Stimulated activated CD4-positive, alpha-beta T cell treated with anti-CD3 and anti-CD28 coated beads, Interleukin-1b, Interleukin-23, amount 100 ng/mL, for 4 hours (primary cell): ENCODE measurements at places on chromosomes 6 and 20.

GRCh38 chr6:41122373-41122772, 31.8 kb downstream of the TREML1 start:
- no peak for DNase-seq

DNA sequence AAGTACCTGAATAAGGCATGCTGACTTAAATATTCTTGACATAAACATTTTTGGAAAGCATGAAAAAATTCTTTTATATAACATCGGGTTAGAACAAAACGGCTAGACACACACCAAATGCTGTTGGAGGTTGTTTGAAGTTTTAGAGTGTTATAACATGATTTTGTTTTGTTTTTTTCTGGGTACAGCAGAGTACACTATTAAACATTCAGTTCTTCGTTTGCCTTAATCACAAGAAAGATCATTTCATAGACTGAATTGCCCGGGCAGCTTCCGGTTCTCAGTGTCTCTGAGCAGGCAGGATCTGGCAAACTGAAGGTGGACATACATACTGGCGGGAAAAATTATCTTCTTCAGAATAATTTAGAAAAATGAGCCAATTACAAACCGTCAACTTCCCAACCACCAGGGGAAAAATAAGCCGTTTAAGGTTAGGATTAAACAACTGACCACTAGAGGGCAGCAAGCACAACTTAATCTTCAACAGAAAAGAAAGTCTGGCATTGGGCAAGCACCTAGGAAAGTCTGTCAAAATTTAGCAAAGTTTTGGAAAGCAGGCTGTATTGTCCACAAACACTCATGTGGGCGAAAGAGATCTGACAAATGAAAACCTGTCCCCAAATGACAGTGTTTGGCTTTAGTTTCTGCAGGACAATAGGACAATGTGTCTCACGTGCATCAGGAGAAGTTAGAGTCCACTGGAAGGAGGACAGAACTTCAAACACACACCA, 15.0 kb downstream of the ZNF217 start:
- peak; percentile 72 for DNase-seq

- no peak for DNase-seq
These were observed 41.2 kb downstream of the BMP7 start for GRCh38 chr20:57225197-57225733.

GRCh38 chr6:90645634-90646033, 58.8 kb upstream of the MAP3K7 start:
- no peak for DNase-seq

DNA sequence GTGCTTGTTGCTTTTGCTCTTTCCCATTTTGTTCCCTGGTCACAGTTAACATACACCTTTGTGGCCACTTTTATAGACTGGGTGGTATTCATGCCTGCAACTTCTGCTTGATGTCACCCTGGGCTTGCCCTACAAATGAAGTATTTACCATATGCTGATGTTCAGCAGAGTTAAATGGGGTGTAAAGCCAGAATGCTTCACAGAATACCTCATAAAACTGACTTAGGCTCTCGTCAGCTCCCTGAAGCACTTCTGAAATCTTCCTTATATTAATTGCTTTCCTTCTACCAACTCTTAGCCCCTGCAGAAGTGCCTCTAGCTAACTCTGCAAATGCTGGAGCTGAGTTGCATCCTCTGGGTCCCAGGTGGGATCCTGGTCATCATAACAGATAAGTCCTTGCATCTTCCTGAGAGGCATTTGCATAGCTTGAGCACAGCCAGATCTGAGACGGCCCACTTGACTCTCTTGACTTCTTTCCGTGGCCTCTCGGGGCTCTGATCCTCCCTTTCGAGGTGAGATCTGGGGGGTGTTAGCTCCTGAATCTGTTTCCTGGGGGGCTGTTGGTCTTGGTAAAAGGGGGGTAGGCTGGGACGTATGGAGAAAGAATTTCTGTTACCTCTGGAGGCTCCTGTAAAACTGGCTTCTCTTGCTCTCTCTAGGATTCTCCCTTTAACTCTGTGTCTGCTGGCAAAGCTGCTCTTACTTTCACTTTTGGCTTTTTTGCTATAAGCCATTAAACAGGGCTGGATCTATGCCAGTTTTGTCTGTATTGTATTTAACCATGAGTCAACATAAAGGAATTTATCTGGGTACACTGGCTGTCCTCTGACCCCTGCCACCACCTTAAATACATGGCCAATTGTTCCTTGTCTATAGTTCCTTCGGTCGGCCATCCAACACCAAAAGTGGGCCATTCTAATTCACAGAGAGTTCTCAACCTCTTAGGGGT, 223.0 kb upstream of the SYNCRIP start:
- no peak for DNase-seq

DNA sequence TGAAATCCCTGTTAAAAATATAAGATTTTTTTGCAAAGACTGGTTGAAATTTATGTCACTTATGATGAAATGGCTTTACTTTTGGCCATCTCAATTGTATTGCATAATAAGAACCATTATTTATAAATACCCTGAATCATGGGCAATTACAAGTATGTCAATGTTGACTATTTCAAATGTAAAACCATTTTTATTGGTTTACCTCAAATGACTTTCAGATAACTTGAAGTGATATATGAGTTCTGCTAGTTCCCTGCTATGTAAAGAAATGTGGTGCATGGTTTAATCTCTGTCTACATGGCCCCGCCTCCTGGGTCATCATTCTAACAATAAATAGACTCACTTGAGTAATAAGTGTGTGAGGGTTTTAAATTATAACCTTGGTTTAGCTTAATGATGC, 275.6 kb upstream of the PREP start:
- no peak for DNase-seq

- DNase-seq, result no peak
These were observed 117.4 kb upstream of the FRMD1 start for GRCh38 chr6:168196385-168196860.

GRCh38 chr20:11459090-11459890, 458.4 kb upstream of the BTBD3 start:
- no peak for DNase-seq

DNA sequence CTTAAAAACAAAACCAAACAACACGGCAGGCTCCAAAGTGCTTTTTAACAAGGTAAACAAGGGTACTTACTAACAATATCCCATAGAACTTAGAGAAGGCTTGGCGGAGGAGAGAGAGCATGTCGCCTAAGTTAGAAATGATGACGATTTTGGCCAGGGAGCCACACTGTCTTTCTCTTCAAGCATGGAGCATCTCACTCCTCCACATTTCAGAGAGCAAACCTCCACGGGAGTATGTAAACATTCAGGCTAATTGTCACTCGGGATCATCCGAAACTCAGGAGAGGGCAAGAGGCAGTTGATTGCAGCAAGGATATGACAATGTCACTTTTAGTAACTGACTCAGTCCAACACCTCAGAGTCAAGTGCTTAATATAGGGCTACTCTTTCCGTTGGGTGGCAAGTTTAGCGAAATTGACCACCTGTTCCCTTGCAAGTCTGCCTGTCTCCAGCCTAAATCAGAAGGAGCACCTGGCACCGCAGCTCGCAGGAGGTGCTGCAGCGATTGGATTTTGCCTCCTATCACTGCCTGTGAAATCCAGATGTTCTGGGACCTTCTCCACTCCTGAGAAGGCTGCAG, 65.8 kb upstream of the RPS6KA2 start:
- no peak for DNase-seq

DNA sequence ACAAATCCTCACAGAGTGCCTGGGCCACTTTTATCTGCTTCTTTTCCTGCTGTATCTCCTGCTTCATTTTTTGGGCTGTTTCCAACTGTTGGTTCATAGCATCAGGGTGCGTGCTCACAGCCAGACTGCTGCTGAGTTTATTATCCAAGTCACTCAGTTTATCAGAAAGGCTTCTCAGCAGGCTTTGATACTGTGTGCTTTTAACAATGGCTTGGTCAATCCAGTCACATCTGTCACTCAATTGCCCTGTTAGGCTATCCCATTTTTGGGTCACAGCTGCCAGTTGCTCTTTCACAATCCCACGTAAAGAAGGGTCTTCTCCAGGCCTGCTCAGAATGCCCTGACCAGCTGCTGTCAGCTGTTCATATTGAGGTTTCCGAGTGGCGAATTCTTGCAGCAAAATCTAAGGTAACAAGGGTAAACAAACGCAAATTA, 87.2 kb downstream of the DST start:
- no peak for DNase-seq

GRCh38 chr6:166803471-166803870, 152.9 kb downstream of the RNASET2 start:
- no peak for DNase-seq

DNA sequence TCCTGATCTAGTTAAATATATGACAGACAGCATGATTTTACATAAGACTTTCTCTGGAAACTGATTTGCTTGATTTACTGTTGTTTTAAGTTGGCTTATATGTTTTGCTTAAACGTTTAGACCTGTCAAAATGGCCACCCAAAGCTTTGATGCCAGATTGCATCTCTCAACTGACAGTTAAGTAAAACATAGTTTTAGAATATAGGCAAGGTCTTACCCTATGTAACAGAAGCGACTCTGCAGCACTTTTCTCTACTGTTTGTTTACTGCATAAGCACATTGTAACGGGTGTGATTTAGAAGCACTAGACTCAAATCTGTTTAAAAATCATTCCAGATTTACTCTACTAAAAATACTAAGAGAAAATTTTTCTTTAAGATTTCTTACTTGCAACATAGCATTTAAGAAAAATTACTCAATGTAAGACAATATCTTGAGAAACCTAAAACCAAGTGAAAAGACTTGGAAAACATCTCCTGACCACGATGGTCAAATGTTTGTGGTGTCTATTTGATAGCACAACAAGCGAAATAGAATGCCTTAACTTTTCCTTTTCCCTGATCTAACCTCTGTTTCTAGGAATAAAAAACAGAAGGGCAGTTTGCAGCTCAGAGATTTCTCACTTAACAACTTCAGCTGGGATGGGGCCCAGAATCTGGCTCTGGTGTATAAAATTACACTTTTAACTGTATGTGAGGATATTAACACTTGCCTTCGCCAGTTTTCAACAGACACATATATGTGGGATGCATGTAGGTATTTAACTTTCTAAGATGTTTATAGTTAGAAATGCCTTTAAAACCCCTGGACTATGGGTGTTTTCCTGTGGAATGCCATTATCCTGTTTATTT, 47.4 kb downstream of the AIG1 start:
- DNase-seq, result no peak

GRCh38 chr6:44253307-44254101, 3.8 kb downstream of the SLC35B2 start:
- no peak for DNase-seq

- DNase-seq, result no peak
These were observed 33.8 kb downstream of the PPP1R14C start for GRCh38 chr6:150176659-150177058.

GRCh38 chr20:41387444-41387851, 20.8 kb upstream of the EMILIN3 start:
- DNase-seq, result no peak

- no peak for DNase-seq
These were observed 538.5 kb downstream of the BMP2 start for GRCh38 chr20:7305976-7306375.

DNA sequence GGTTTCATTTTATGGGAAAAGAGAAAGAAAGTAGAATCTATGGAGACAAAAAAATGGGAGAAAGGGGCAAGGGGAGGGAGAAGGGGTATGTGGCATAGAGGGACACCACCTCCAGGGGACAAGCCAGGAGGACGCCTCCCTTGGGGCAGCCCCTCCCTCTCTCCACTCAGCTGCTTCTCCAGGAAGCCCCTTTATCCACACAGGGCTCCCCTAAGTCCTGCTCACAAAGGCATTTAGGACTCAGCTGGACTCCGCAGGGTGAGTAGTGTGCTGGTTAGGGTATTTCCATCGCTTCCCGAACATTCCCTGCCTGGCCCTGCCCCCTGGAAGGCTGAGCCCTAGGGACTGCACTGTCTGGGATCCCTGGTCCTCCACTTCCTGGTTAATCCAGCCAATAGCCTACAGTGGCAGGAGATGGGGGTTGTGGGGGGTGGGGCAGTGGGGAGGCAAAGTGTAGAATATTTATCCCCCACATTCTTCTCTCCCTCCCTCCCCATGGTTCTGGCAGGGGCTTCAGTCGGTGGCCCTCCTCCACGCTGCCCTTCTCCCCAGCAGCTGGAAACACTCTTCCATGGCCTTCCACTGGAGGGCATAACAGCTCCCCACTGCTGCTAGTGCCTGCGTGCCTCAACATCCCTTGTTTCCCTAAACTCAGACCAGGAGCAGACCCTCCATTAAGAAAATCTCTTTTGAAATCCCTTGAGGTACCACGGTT, 84.8 kb downstream of the SNX5 start:
- no peak for DNase-seq

GRCh38 chr6:5967594-5967993, 39.1 kb downstream of the NRN1 start:
- no peak for DNase-seq

GRCh38 chr6:31837369-31838113, 10.0 kb downstream of the HSPA1B start:
- no peak for DNase-seq

GRCh38 chr6:42316981-42317380, 99.3 kb upstream of the MRPS10 start:
- DNase-seq, result no peak

DNA sequence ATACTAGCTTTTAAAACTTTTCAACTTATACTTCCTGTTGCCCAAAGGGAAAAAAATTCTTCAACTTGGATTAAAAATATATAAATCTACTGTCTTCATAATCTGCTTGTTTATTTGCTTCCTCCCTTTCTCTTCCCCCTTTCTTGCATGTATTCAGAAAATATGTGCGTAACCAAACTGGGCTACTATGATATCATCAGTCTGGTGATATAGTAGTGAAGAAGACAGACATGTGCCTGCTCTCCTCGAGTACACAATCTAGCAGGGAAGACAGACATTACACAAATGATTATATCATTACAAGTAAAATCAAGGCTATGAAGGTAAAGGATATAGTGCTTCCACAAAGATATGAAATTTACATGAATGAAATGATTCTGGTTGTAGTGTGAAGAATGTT, 31.0 kb downstream of the IBTK start:
- no peak for DNase-seq

DNA sequence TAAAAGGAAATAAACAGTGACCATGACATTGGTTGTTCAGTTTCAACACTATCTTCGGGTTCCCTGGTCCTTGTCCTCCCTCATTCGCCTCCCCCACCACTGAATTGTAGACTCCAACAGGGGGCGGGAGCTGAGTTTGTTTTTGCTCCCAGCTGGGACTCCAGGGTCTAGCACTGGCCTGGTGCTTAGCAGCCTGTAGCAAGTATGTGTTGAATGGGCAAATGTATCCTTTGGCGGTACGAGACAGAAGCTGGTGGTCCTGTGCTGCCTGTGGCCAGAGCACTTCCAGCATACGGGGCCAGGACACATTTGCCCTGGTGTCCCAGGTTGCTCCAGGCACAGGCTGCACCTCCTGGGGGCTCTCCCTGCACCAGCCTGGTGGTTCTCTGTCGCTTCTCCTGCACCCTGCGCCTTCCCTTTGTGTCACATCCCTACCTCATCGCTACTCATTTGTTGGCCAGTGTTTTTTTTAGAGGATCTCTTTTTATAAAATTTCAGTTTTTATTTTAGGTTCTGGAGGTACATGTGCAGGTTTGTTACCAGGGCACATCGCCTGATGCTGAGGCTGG, 40.1 kb downstream of the PHACTR3 start:
- no peak for DNase-seq

GRCh38 chr20:45427236-45428149, 11.6 kb downstream of the PIGT start:
- no peak for DNase-seq

- DNase-seq, result no peak
These were observed 215.5 kb upstream of the SNX9 start for GRCh38 chr6:157607317-157608109.
